ENCODE measurements at places on chromosomes 16 and 17.

- DNase-seq = no peak
Measured at GRCh38 chr17:82394278-82394677, 22.7 kb downstream of the UTS2R start.

- DNase-seq = no peak
Measured at GRCh38 chr17:57582881-57583756, 162.0 kb downstream of the CCDC182 start.

DNA sequence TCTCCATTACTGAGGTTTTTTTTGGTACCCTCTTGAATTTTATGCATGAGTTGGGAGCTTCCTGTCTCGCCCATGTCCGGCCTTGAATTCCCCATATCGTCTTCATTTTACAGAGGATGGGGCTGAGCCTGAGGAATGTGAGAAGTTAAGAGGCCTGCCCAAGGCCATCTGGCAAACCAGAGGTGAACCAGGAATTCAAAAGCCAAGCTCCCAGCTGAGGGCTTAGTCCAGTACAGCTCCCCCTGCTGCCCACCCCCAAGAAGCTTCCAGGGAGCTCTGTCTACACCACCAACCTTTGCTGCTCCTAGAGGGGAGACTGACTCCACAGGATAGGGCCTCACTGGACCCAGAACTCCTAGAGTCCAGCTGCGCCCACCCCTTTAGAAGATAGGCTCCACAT, 20.7 kb upstream of the C16orf78 start:
- DNase-seq = no peak

DNA sequence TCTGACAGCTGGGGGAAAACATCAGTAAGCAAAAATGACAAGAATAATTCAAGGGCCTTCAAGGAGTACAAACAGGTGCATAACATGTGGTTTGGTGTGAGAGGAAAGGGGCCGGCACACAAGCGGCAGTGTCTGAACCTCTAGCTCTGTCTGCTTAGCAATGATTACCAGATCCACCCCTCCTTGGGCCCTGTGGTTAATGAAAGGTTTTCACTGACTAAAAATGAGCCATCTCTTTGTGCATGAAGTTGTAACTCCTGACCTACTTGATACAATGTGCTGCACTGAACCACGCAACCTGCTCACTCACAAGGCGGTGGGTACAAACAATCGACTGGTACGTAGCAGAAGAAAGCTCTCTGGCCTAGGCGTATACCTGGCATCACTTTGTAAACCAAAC, 15.1 kb downstream of the FAM117A start:
- no peak for DNase-seq

GRCh38 chr17:47288531-47289116, 35.0 kb downstream of the ITGB3 start:
- no peak for DNase-seq

GRCh38 chr17:81917565-81918332, at the start of gene SIRT7:
Gene SIRT7 (minus strand): TSS chr17:81918176. CDS start chr17:81918131, 45 bp downstream.
- peak; percentile 92 for DNase-seq

- peak; percentile 71 for DNase-seq
Measured at GRCh38 chr17:80789356-80789902, 202.2 kb upstream of the CHMP6 start.

DNA sequence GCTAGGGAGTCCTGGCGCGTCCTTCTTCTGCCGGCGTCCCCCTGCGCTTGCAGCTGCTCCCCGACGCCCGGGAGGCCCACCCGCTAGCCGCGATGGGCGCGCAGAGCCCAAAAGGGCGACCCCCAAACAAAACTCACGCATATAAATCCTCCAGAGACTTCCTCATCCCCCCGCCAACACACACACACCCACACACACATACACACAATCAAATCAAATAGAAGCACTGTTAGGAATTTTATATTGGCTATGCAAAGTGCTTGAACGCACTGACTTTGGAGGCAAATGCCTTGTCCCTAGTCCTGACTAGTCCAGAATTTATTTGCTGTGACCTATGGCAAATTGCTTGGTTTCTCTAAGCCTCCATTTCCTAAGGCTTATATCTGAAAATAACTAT, 23.8 kb upstream of the CRYM start:
- DNase-seq = no peak

GRCh38 chr16:25177831-25178688, 38.7 kb upstream of the AQP8 start:
- DNase-seq = no peak
